ENCODE measurements at places on chromosomes 3 and 15.

DNA sequence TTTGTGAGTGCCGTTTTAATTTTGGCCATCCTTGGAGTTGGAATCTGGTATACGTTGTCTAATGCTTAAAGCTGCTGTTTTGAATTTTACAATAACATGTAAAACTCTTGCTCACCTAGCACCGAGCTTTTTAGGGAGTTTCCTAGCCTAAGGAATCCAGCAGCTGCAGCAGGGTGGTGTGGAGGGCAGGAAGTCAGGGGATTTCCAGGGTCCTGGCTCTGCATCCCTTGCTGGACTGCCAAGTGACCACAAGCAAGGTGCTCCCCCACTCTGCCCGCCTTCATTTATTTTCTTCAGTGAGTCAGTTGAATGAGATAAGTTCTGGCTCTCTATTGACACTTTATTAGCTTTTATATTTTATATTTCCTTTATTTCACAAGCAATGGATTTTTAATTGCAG lies 113.7 kb downstream of the ATG7 start:
- no peak for DNase-seq

DNA sequence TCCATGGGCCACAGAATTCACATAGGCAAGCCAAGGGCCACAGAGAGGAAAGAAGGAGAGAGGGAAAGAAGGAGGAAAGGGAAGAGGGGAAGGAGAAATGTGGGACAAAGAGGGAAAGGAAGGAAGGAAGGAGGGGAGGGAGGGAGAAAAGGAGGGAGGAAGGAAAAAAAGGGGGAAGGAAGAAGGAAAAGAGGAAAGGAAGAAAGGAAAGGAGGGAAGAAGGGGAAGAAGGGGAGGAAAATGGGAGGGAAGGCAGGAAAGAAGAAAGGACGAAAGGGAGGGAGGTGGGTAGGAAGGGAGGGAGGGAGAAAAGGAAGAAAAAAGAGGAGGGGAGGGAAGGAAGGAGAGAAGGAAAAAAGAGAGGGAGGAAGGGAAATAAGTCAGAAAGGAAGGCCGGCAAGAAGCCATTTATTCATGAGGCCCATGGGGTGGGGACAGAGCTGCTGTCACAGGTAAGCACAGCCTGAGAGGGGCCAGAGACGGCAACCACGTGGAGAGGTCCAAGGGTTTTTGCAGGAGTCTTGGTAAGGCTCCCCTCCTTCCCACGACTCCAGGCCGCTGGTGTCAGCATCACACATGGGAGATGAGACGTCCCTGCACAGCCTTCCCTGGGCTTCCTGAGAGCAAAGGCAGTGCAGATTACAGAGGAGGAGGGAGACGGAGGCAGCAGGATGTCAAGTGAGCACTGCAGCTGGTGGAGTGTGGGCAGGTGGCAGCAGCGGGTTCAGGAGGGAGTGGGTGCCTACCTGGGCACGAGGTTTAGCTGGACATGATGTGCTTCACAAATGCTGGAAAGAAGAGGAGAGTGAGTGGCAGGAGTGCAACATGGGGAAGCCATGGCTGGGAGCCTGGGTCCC lies 5.5 kb downstream of the MYL3 start:
- no peak for DNase-seq

- DNase-seq: no peak
These were observed 11.1 kb downstream of the ALPK3 start for GRCh38 chr15:84828086-84828908.

DNA sequence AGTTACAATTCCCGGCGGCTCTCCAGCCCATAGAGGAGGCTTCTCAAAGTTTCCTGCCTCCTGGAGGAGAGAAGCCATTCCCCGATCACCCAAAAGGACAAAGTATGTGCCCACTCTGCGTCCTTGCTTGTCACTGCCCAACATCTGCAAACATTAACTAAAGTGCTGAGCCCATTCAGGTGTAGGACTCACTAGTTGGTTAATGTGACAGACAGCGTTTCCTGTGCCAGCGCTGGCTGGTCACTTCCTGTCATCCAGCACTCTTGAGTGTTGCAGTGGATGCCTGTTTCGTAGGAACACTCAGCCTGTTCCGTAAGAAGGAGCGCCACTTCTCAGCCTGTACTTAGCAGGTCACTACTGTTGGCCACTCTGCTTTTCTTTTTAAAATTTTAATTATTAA lies 100.3 kb downstream of the APBA2 start:
- DNase-seq: no peak

DNA sequence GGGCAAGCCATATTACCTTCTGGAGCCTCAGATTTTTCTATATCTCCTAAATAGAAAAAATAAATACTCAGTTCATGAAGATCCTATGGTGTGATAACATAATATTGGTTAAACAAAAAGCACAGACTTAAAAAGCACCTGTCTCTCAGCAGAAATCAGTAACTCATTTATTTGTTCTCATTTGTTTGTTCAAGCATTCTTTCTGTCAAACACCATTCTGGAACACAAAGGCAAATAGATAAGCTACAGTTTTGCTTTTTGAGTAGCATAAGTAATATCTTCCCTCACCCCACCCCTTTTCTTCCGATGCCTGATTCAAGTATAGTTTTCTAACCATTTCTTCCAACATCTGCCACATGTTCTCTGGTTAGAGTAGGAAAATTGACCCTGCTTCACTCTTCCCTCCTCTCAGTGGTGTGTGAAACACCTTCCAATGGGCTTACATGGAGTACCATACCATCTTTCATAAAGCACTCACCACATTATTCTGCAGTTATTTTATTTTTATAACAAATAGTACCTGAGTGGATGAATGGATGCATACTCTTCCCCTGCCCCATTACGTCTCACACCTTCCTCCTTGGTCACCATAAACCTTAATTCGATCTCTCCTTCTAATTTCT lies 8.4 kb upstream of the IL1RAP start:
- no peak for DNase-seq

- DNase-seq: no peak
These were observed 33.5 kb downstream of the UMPS start for GRCh38 chr3:124763644-124764358.

- DNase-seq: no peak
These were observed 61.3 kb downstream of the VGLL4 start for GRCh38 chr3:11582191-11582968.

- DNase-seq: no peak
These were observed 78.4 kb downstream of the PCSK6 start for GRCh38 chr15:101411085-101411484.

GRCh38 chr3:48267782-48268181 lies 26.9 kb downstream of the ZNF589 start:
- no peak for DNase-seq

DNA sequence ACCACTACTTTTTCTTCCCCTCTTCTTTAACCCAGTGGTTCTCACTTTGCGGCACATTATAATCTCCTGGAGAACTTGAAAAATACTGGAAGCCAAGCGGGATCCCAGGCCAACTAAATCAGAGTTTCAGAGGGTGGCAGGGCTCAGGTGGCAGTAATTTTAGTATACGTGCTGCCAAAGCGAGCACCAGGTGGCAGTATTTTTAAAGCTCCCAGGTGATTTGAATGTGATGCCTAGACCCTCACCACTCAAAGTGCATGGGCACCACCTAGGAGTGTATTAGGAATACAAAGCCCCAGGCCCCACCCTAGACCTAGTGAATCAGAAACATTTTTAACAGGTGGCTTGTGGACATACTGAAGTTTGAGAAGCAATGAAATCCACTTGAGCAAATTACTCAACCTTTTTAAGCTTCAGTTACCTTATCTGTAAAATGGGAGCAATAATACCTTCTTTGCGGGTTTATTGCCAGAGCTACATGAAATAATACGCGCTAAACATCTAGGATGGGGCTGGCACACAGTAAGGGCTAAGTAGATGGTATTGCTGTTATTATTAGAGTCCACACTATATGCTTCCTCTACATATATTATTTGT lies 8.3 kb downstream of the B3GALNT1 start:
- no peak for DNase-seq

DNA sequence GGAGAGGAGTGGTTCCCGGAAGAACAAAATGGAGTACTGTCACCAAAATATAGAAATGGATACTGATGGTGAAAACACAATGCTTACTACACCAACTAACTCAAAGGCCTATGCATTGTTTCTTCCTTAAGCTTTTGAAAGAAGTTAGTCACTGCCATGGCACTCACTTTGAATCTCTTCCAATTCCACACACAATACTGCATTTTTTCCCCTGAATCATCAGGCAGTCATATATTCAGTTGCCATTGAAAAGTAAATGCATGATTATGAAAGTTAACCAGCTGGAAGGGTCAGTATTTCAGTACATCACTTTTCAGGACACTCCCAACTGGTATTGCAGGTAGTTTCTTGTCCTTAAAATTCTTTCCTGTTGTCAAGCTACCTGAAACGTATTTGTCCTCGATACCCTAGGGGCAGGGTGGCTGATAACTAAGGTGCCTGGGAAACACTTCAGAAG lies 9.0 kb upstream of the LRRFIP2 start:
- DNase-seq: no peak

GRCh38 chr3:171384101-171384891 lies 75.9 kb downstream of the TNIK start:
- DNase-seq: no peak

DNA sequence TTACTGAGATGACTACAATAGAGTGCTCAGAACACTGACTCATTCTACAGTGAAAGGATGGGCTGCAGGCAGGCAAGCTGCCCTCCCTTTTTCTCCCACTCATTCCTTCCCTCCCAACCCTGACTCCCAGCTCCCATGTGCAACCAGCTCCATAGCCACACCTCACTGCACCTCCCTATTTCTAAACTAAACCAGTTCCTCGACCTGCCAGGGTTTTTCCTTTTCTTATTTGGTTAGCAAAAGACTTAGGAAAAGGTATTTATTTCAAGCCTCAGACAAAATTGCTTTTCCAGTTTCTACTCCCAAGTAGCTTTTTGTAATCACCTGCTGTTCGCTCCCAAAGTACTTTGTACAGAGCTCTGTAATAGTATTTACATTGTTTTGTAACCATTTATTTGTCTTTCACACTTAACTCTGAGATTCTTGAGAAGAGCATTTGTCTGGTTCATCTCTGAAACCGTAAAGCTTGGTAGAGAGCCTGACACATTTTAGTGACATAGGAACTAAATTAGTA lies 2.2 kb downstream of the AADAC start:
- no peak for DNase-seq

- no peak for DNase-seq
These were observed 534 bp downstream of the FRMD5 start for GRCh38 chr15:44194323-44195150.

DNA sequence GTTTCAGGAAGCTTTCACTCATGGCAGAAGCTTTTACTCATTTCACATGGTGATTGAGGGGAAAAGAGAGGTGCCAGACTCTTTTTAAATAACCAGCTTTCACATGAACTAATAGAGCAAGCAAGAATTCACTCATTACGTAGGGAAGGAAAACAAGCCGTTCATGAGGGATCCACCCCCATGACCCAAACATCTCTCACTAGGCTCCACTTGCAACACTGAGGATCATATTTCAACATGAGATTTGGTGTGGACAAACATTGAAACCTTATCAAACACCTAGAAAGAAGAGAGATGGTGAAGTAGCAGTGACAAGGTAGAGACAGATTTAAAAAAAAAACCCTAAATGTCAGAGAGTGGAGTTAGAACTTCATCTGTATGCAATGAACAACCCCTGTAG lies 408.6 kb upstream of the PDZRN3 start:
- DNase-seq: no peak

GRCh38 chr15:84402856-84403608 lies 167.5 kb downstream of the GOLGA6L4 start:
- no peak for DNase-seq

DNA sequence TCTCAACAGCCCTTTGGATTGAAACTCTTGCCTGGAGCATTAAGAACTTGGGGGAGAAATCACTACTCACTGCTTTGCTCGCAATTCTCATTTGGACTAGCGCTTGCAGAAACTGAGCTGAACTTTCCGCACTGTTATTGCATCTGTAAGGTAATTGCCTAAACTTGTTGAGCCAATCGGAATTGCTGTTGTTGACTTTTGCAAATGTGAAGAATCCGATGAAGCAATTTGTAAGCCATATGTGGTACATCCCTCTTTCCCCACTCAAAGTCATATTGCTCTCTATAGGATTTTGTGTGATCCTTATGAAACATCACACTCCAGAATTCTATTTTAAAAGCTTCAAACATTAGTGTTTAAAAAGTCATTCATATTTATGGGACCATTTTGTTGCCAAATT lies 191.7 kb upstream of the GBE1 start:
- no peak for DNase-seq

DNA sequence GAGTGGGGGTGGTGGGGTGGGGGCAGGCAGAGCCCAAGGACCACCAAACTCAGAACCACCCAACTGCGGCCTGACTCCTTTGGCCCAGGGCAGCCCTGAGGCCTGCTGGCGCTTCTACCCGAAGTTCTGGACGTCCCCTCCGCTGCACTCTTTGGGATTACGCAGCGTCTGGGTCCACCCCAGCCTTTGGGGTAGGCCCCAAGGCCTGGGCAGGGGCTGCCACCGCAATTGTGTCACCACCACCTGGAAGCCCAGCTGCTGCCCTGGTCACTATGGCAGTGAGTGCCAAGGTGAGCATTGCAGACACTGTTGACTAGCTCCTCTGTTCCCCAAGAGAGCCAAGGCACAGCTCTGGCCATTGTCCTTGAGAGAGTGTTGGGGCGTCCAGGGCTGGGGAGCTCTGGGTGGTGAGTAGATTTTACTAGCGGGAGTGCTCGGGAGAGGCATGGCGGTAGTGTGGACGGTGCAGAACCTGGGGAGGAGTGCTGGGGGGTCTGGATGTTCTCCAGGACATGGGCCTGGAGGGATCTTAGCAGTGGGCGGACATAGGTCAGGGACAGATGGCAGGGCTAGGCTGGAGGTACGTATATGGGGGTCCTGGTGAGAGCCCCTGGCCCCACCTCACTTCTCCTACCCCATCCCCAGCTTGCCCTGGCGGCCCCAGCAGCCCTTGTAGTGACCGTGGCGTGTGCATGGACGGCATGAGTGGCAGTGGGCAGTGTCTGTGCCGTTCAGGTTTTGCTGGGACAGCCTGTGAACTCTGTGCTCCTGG lies 12.8 kb downstream of the NT5DC2 start:
- DNase-seq: no peak

DNA sequence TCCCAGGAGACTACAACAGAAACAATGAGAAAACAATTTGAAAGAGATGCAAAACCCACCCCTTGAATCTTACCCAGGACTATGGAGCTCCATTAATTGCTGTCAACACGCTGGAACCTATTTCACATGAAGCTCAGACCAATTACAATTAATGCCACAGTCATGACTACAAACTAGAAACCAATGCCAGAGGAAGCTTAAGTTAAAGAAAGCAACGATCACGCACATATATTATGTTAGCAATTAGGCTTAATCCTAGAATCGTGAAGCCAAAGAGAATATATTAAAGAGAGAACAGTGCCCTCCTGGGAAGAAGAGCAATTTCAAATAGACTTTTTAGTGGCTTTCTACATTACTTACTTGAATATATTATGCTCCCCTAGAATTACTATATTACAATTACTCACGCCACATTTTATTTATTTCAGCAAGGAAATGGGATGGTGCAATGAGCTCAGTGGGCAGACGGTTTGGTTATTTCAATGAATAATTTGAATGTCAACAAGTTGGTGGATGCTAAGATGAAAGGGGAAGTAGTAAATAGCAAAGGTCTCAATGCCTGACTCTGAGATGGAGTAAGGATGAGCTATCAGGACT lies 125.5 kb downstream of the GREM1 start:
- DNase-seq: no peak
